ENCODE measurements at places on chromosomes 11 and 22. TPM values are rescaled to one million over a fixed set of nuclear protein-coding genes. Genes with fewer than 3 reads are reported as not detected.
A peak's percentile ranks its signal among the peaks of the same experiment; 100 is the strongest.

- peak; percentile 77 for DNase-seq
Observed at GRCh38 chr11:130451231-130452019, 3.0 kb downstream of the ADAMTS15 start.

DNA sequence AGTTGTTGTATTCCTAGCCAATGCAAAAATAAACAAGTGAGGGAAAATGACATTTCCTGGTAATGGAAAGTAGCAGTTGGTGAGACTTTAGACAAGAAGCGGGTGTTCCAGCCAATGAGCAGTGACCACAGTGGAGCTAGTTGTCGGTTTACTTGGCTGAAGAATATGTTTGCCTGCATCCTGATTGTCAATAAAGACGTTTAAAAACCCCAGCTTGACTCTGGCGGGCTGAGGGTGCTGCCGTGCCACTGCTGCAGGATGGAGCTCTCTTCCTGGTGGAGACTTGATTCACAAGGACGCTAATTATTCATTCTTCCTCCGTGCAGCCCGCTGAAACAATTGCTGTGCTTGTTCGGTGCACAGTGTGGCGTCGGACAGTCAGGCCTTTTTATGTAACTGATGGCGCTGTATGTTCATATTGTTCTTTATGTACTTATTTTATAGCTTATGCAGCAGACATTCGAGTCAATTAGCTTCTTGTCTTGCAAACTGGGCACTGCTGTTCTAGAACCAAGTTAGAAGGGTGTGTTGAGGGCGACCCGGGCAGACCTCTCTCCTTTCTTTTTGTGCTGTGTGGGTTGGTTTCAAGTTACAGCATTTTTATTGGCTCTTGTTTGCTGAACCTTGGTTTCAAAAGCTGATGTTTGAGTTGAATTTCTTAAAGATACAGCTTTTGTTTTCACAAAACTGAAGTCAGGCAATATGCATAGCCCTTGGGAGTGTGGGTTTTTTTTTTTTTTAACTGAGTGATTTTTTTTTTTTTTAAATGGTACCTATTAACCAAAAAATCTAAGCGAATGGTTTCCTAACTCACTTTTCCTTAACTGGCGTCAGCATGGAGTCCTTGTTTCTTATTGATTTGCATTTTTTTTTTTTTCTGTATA is 153.9 kb downstream of the TEAD1 start:
- DNase-seq: no peak

LMO2 gene
- 25.5 TPM for total RNA-seq

GRCh38 chr22:48105259-48105658 is 1342.8 kb downstream of the TBC1D22A start:
- DNase-seq: no peak

DNA sequence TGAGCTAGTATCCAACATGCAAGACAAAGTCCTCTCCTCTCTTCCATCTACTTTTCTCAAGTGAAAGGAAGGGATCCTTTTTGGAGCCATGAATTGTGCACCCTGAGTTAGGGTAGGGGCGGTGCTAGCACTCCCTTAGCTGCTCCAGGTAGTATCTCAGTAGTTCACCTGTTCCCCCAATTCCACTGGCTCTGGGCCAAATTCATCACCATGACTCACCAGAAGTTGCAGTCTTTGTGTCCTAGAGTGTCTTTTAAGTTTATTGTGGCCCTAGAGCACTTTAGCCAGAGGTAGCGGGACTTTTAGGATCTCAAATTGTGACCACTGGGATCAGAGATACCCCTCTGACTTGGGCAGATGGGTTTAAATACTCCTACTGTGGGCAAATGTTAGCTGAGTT is 398.6 kb upstream of the ANO5 start:
- DNase-seq: no peak

GRCh38 chr11:832529-833113 is at the start of gene CD151:
Gene CD151 (plus strand): TSS chr11:832952. CDS start chr11:836070, 3,118 bp downstream.
- no peak for DNase-seq

OR5D13 gene
- total RNA-seq: not detected

DNA sequence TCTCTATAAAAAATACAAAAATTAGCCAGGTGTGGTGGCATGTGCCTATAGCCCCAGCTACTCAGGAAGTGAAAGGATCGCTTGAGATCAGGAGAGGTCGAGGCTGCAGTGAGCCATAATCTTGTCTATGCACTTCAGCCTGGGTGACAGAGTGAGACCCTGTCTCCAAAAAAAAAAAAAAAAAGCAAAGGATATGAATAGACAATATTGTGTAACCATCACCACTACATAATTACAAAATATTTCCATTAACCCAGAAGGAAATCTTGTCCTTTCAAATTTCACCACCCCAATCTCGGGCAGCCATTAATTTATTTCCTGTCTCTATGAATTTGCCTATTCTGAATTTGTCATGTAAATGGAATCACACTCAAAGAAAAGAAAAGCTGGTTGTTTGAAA is 21.2 kb downstream of the RSF1 start:
- no peak for DNase-seq

KCNK4 gene
- total RNA-seq: not detected

DNA sequence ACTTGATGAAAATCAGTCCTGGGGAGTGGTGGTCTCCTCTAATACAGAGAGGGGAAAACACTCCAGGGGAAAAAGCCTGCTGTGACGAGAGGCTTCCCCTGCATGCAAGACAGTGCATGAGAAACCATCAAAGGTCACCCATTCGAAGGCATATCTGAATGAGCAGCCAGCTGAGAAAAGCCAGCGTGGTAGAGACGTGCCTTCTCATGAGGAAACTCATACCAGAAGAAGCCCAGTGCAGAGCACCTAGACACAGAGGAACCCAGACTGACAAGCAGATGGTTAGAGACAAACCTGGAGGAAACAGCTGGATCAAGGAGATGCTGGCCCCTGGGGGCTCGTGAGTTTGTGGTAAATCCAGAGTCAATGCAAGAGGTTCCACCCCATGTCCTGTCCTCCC is 534.8 kb downstream of the BRD1 start:
- no peak for DNase-seq

DNA sequence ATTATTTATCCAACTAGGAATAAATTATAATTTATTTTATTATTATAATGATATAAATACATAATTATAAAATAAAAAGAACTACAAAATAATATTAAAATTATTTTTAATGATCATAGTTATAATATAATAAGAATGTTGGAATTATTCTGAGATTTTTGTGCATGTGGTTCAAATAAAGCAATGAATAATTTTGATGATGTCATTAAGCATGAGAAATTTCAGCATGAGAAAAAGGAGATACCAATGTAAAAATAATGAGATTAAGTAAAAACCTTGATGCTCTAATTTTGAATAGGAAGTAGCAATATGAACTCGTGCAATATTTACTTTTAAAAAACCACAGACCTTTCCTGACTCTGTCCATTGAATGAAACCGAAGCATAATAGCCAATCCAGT is 181.8 kb upstream of the MTNR1B start:
- no peak for DNase-seq

DNA sequence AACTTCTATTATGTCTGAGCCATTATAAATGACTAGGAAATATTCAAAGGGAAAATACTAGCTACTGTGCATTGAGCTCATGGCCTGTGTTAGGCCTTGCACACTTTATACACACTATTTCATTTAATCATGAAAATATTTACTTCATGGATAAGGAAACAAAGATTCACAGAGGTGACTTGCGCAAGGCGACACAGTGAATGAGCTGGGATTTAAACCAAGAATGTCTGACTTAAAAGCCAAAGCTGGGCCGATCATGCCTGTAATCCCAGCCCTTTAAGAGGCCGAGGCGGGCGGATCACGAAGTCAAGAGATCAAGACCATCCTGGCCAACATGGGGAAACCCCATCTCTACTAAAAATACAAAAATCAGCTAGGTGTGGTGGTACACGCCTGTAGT is 231.5 kb downstream of the MIAT start:
- no peak for DNase-seq

- peak; percentile 29 for DNase-seq
Observed at GRCh38 chr11:124510279-124510678, 33.2 kb downstream of the OR8B12 start.

- no peak for DNase-seq
Observed at GRCh38 chr22:44049486-44050231, 25.6 kb downstream of the PARVB start.

GRCh38 chr22:31085493-31085824 is 4.3 kb downstream of the SMTN start:
- peak; percentile 59 for DNase-seq

GRCh38 chr11:12725863-12726682 is 51.9 kb downstream of the TEAD1 start:
- DNase-seq: no peak

DNA sequence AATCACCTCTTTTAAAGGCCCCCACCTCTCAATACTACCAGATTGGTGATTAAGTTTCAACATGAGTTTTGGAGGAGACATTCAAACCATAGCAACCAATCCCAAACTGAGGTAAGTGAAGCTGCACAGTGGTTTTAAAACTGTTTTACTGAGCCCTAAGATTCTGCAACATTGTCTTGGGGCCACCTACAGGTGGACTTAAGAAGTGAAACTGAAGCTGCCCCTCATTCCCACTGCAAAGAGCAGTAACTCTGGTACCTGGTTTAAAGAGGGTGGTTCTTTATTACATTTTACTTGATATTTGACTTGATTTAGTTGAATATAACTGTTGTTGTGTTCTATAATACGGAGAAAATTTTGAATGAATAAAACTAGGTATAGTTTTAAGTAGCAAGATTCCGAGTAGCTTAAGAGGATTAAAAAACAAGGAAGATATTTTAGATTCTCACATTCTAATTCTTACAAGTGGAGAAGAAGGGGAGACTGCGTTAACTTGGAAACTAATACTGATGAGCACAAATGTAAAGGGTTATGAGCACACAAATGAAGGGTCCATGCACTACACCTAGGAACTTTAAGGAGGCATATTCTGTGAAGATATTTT is 26.7 kb downstream of the SYT9 start:
- DNase-seq: no peak

GRCh38 chr11:105045676-105046296 is 651 bp upstream of the CARD16 start:
- DNase-seq: no peak

GRCh38 chr11:64060263-64060860 is 24.6 kb downstream of the FLRT1 start:
- DNase-seq: no peak

Measured in aorta (tissue), 5 donors.